ENCODE measurements at places on chromosomes 7 and 10. TPM values are rescaled to one million over a fixed set of nuclear protein-coding genes. Genes with fewer than 3 reads are reported as not detected.

The ARL5B gene
- total RNA-seq, result 15.8 TPM

GRCh38 chr7:77561352-77561751 is 24.3 kb downstream of the PTPN12 start:
- no peak for DNase-seq

DNA sequence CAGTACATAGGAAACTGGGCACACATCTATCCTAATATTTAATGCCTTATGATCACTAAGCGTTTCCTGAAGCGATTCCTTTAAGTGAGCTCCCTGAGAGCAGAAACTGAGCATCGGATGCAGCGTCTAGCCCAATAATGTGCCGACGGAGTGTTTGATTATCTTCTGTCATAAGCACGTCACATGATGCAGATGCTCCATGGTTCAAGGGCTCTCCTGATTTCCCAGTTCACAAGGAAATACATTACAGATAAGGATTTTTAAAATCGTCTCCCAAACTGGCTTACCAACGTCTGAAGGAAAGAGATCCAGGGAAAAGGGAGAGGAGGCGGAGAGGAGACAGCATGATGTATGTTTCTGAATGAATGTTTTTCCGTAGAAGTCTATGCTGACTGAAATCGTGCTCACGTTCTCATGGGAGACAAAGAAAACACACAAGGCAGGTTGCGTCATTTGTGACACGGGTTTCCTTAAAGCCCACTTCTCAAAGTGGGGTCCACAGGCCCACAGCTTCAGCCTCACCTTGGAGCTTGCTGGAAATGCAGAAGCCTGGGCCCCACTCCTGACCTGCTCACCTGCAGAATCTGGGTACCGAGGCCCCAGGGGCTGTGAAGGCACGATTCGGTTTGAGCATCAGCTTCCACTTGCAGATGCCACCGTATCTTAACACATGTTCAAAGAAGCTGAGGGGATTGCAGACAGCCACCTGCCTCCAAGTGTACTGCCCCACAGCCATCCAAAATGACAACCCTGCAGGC is 21.5 kb upstream of the INSIG1 start:
- DNase-seq, result no peak

DNA sequence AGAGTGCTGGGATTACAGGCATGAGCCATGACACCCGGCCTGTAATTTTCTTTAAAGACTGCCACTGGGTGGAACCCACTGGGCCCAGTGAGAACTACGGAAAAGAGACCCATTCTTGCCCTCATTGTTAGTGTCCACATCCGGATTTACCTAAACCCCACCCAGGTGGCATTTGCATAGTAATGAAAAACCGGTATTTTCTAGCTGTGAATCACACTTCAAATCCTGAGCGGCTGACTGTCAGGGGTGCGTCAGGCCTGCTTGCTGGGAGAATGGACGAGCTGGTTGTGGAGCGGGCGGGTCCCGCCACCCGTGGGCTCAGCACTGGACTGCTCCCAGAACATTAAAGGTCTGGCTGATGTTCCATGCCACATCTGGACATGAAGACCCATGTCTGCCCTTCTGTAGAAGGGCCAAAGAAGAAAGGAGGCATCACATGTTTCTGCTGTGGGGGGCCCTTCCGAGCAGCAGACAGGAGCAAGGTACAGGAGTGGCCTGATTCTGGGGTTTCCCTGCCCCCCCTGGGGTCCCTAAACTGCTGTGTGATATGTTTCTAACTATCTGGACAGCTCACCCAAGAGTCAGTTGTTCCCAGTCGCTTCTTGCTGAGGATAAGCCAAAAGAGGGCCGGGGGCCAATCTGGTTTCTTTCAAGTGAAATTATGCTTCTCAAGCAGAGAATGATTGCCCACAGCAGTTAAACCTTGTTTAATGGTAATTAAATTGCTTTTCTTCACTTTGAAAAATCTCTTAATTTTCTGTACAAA is 46.4 kb downstream of the KIAA1217 start:
- DNase-seq, result peak; percentile 90

The LRRC61 gene
- 8.6 TPM for total RNA-seq

GRCh38 chr7:78149787-78150186 is 351.2 kb downstream of the PHTF2 start:
- peak; percentile 14 for DNase-seq

GRCh38 chr10:26407406-26407969 is 30.7 kb upstream of the APBB1IP start:
- DNase-seq, result peak; percentile 8

DNA sequence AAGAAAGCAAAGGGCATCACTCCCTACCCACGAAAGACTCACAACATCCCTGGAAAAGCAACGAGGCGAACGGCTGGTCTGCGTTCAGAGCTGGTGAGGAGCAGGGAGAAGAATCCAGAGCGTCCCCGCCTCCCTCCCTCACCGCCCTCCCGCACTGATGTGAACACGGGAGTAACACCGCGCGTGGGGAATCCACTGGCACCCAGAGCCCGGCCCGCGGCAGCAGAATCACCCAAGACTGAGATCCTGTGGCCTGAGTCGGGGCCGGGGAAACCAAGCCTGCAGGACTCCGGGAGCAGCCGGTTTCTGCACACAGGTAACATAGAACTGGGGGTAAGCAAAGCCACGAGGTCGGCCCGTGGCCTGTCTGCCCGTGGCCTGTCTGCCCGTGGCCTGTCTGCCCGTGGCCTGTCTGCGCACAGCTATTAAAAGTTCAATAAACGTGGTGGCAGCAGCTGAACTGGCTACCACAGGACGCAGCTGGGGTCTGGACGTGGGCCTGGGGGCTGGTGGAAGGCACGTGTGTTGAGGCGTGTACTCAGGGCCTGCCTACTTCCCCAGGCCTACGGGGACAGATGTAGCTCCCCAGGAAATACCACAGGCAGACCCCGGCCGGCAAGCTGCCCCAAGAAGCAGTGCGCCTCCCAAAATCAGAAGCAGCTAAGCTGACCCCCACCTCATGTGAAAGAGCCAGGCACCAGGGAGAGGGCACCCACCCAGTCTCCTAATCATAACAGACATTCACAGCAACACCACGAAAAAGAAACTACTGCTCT is 23.0 kb downstream of the DIP2C start:
- DNase-seq, result no peak
